Omental fat pad (tissue), 4 donors: ENCODE measurements at places on chromosomes 11 and 22. TPM values are rescaled to one million over a fixed set of nuclear protein-coding genes. Genes with fewer than 3 reads are reported as not detected.

Gene GTSE1
- 1.1 TPM for total RNA-seq

Gene GLB1L2
- total RNA-seq: 5.5 TPM

Gene WNT7B
- total RNA-seq: not detected

Gene ACTN3
- total RNA-seq: not detected

- no peak for DNase-seq
Measured at GRCh38 chr11:34501949-34502348, 11.6 kb downstream of the ELF5 start.

GRCh38 chr22:50625568-50626313, 2.2 kb downstream of the ARSA start:
- DNase-seq: no peak

- DNase-seq: no peak
Measured at GRCh38 chr22:38104084-38104483, 6.4 kb downstream of the BAIAP2L2 start.

- DNase-seq: no peak
Measured at GRCh38 chr11:112265659-112266409, 5.2 kb upstream of the PLET1 start.
